SK-N-MC (cell line): ENCODE measurements at places on chromosomes 12 and 14.

DNA sequence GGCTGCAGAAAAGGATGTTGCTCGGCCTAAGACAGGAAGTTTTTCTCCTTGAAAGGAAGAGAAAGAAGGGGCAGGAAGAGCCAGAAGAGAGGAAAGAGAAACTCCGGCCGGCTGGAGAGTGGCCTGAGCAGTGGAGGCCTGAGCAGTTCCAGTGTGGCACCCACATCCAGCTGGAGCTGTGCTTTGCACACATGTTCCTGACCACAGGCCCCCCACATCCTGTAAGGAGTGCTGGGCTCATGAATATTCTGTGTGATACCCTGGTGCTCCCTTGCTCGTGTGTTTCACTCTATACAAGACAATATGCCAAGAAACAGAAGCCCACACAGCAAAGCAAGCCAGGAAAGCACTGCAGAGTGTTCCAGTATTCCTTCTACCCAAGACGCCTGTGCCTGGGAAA lies 27.1 kb downstream of the POLE start:
- DNase-seq: no peak

DNA sequence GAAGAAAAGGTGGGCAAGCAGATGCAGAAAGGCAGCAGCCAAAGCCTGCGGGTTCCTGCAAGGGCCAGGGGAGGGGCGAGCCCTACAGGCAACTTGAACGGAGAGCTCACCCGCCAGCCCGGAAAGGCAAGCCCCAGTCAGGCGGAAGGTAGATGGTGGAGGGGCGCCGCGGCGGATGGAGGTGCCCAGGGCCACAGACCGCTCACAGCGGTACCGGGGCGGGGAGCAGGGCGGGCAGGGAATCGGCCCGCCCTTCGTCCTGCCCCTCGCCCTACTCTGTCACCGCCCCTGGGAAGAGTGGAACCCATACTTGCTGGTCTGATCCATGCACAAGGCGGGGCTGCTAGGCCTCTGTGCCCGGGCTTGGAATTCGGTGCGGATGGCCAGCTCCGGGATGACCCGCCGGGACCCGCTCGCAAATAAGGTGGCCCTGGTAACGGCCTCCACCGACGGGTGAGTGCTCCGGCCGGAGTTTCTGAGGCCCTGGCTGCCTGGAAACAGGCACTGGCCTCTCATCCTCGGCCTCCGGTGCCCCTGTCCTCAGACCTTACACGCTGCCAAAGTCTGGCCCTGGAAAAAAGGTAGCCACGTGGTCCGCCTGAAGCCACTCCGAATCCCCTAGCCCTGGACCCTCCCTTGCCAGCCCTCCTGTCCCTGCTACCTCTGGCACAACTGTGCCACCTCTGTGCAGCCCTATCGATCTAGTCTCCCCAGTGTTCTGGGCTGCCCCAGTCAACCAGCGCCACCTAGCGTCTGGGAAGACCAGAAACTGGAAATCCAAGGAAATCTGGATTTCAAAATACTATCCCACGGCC lies at the start of gene DHRS4:
Gene DHRS4 (plus strand): TSS at position 307 of the 815 bp plus-strand sequence. CDS start 19 bp downstream, at position 326.
- DNase-seq: no peak

- DNase-seq: no peak
Observed at GRCh38 chr12:4052691-4053090, 179.5 kb upstream of the PARP11 start.

GRCh38 chr12:100234591-100235304 lies 32.1 kb downstream of the DEPDC4 start:
- DNase-seq: peak; percentile 48

- DNase-seq: no peak
Observed at GRCh38 chr12:52580496-52580895, 6.9 kb upstream of the KRT74 start.

DNA sequence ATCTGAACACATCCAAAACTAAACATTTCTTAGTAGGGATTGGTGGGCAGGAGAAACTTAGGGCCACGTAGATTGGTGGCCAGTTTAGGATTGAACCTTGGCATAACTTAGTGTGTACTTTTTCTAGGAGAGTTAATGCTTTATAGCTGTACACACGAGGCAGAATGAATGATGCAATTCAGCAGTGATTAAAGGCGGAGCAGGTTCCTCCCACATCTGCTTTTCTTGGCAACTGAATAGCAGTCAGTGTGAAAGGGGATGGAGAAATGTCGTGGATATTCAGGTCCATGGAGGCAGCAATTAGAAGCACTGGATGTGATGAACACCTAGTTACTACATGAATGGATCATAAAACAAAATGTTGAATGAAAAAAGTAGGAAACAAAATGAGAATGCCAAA lies 493.8 kb downstream of the FUT8 start:
- no peak for DNase-seq

DNA sequence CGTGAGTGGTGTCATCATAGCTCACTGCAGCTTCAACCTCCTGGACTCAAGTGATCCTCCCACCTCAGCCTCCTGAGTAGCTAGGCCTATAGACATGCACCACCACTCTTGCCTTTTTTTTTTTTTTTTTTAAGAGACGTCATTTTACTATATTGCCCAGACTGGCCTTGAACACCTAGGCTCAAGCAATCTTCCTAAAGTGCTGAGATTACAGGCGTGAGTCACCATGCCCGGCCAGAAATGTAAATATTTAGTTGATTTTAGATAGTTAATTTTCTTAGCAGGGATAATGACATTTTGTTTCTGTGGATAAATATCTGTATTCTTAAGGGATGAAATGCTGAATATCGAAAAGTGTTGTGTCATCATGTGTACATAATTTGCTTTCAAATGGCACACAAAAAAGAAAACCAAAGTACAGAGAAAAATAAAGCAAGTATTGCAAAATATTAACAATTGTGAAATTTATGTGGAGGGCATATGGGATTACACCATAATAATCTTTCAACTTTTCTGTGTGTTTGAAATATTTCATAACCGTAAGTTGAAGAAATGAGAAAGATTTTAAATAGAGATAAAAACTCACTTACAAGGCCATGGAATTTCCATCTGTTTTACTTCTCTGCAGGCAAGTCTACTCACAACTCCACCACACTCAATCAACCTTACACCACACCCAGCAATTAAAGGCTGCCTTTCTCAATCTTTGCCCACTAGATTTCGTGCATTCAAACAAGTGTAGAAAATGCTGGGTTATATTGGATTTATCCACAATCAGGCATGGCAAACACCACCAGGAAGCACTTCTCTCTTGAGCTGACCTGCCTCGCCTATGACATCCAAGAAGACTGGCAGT lies 93.7 kb downstream of the SPTSSA start:
- DNase-seq: peak; percentile 80

DNA sequence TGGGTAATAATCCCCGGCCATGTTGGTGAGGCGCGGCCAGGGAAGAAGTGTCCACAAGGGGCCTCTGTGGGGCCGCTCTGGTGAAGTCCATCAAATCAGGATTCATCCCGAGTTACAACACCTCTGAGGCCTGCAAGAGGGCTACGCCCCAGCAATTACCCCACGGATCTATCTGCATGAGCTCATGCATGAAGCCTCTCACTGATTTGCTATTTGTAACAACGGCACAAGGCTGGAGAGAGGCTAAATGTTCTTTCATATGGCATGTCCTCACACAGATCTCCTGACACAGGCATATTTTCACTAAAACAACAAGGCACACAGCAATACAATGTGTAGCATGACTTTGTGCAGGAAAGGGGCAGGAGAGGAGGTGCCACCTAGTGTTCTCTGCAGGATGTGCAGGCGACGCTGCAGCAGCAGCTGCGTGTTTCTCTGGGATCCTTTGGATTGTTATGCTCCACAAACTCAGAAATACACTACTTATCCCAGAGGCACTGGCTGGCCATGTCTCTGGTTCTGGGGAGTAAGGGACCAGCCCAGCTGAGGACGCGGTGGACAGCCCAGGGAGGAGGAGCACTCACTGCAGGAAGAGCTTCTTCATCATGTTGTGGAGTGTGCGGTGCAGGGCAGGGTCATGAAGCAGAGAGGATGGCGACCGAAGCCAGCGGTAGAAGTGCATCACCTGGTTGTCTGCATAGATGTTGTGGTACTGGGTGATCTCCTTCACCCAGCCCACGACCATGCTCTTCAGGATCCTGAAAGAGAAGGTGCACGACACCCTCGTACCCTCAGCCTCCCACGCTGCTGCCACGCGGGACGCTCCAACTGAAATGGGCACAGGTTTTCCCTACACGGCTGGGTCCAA lies 20.2 kb downstream of the P2RX2 start:
- DNase-seq: no peak

DNA sequence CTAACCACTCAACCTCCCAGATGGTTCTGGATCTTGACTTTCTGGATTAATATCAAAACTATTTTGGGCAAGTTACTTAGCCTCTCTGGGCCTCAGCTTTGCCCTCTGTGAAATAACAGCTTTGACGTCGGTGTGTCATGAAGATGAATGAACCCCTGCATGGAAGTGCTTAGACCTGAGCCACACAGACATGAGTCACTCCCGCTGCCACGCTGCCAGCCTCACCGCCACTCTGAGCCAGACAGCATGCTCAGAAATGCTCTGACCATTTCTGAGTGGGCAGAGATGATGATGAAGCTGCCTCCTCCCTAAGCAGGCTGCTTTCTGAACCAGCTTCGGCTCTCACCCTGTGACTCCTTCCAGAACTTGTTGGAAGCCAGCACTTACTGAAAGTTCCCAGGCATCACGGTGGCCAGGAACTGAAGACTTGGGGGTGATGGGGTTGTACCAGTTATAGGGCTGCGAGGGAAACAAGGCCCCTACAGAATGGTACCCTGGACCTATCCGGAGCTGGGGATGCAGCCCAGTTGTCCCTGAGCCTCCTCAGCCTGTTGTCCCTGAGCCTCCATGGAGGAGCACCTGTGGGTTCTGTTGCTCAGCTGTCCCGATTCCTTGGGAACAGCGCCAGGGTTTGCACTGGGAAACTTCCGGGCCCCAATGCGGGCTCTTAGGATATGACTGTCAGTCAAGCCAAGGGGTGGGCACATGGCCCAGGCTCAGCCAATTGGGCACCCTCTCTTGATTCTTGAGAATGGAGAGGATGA lies 2.0 kb upstream of the CCDC197 start:
- no peak for DNase-seq
